ENCODE measurements at places on chromosomes 4 and X. TPM values are rescaled to one million over a fixed set of nuclear protein-coding genes. Genes with fewer than 3 reads are reported as not detected.

DNA sequence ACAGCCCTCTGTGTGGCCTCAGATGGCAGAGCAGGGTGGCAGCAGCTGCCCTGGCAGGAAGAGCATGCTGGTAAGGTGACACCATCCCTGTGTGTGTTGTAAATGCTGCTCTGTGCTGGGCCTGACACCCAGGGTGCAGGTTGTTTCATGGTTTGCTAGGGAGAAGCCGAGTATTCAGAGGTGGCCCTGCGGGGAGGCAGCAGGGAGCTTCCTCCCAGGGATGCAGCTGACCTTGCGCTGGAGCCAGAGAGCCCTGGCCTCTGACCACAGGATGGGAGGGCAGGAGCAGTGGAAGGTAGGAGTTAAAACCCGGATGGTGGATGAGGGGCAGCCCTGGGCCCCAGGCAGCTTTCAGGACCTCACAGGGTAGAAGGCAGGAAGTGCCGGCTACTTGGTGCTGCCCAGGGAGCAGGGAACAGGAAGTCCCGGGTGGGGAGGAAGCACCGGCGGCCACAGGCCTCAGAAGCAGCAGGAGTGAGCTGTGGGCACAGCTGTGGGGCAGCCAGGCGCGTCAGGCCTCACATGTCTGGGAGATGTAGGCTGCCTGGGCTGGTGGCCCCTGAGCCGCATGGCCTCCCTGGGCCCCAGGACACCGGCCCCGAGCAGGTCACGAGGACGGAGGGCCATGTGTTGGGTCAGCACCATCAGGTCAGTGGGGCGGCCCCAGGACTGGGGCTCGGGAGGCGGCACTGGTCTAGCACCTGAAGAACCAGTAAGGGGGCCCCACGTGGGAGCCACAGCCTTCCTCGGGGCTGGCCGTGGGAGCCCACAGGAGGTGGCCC, 19.1 kb downstream of the SH3BP2 start:
- no peak for DNase-seq

- DNase-seq: no peak
Observed at GRCh38 chr4:126991965-126992364, 640.8 kb upstream of the INTU start.

GRCh38 chrX:130523460-130524394, 121.9 kb downstream of the RBMX2 start:
- peak; percentile 62 for DNase-seq

GRCh38 chr4:48102303-48102702, 31.7 kb downstream of the TXK start:
- no peak for DNase-seq

DNA sequence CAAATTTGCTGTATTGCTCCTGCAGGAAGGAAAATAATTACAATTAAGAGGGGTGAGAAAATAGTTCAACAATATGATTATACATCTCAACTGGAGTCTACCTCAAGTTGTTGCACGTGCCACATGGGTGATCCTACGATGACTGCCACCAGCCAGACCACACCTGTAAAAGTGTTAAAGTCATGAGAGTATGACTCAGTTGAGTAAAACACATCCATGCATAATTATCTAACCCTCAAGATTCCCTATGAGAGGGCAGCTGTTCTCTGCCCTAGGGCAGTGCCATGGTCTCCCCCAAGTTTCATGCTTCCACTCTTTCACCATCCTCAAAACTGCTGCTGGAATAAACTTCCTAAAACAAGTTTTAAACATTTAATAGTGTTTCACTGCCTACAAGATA, 44.1 kb downstream of the QRFPR start:
- DNase-seq: no peak

BST1 gene
- polyA plus RNA-seq: 0.63 TPM

- DNase-seq: no peak
Observed at GRCh38 chr4:74397748-74398426, 32.9 kb downstream of the EREG start.

DNA sequence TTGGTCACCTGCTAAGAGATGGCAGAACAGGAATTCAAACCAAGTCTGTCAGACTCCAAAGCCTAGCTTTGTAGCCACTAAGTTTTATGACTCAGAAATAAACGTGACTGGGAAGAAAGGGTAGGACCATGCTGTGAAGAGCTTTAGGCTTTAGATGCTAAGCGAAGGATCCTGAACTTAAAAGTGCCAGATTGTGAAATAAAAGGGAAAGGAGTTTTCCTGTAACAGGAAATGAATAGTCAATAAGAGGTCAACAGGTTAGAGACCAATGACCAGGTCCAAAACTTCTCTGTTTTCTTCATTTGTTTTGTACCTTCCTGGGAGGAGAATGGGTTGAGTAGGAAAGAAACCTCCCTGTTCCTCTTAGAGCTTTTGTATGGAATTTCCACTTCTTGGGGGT, 98.8 kb upstream of the EOLA2 start:
- no peak for DNase-seq

- no peak for DNase-seq
Observed at GRCh38 chrX:23919706-23920320, 12.0 kb downstream of the CXorf58 start.

GRCh38 chrX:70352496-70352895, 62.6 kb downstream of the KIF4A start:
- DNase-seq: no peak

SLC25A5 gene
- polyA plus RNA-seq: 112 TPM

- peak; percentile 54 for DNase-seq
Observed at GRCh38 chr4:143559757-143560147, 46.2 kb downstream of the SMARCA5 start.

- DNase-seq: no peak
Observed at GRCh38 chr4:15855804-15856475, 77.8 kb downstream of the CD38 start.

DNA sequence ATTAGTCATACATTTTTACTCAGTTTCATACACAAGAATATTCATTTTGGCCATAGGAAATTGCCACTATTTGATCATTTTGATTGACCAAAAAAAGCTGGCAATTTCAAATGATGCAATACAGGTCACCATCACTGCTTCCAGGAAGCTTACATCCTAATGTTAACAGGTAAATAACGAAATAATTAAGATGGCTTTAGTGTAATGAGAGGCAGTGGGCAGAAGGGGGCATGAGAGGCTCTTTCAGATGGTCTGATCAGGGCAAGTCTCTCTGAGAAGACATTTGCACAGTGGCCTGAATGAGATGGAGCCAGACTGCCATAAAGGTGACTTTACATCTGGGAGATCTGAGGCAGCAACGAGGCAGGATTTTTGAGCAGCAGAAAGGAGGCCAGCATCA, 170.7 kb downstream of the SLIT2 start:
- peak; percentile 59 for DNase-seq

- DNase-seq: no peak
Observed at GRCh38 chrX:133374874-133375387, 40.4 kb downstream of the GPC4 start.

DNA sequence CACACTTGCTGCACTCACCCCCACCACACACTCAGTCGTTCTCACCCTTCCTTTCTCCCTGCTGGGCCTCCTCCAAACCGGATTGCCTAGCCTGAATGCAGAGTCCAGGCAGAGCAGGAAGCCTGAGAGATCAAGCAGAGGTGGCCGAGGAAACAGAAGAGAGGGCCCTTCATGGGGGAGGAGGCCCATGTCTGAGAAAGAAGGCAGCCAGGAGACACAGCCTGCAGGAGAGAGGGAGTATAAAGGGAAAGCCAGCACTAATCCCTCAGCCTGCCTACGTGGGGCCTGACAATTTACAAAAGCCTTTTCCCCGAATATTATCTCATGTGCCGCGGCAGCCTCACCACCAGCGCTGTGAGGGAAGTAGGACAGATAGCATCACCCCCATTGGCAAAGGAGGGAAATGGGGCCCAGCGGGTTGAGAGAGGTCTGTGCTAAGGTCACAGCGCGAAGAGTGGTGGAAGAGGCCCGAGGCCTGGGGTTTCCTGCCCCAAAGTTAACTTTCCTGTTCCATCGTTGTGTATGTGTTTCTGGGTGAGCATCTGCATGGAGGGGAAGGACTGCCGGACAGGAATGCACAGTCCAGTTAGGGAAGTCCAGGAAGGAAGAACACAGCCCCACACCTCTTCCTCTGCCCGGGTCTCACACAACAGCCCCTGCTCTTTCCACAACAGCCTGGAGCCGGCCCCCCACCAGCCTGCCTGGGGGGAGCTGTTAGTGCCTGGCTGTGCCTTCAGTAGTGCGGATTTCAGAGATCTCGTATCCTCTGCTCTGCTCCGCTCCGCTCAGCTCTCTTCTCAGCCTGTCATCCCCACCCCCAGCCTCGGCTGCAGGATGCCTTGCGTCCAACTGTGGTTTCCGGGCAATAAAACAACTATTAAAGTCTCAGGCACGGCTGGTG, 50.9 kb upstream of the BCOR start:
- DNase-seq: no peak

CCNB3 gene
- polyA plus RNA-seq: 0.80 TPM

GRCh38 chr4:139782926-139783522, 117.4 kb downstream of the MGST2 start:
- DNase-seq: no peak

Measured in pancreas (tissue), 10 donors.